Activated naive CD4-positive, alpha-beta T cell treated with anti-CD3 and anti-CD28 coated beads, Interleukin-2, amount 50 U/mL, for 72 hours (primary cell): ENCODE measurements at places on chromosomes 3 and 15. TPM values are rescaled to one million over a fixed set of nuclear protein-coding genes. Genes with fewer than 3 reads are reported as not detected.

DNA sequence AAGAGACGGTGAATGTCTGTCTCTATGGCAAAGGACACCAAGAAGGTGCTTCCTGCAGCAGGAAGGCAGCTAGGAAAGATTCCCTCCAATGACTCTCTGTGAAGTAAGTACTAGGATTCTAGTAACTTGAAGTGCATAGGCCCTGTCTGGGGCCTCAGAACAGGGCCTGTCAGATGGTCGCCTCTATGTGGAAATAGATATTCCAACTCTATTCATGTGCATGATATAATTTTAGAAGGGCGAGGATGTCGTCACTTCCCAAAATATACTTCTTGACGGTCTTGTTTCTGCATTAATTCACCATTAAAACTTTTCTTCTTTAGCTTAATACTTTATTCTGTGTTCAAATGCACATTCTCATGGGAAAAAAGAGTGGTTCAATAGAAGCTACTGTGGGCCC is 167.0 kb downstream of the TLE3 start:
- DNase-seq = no peak

DNA sequence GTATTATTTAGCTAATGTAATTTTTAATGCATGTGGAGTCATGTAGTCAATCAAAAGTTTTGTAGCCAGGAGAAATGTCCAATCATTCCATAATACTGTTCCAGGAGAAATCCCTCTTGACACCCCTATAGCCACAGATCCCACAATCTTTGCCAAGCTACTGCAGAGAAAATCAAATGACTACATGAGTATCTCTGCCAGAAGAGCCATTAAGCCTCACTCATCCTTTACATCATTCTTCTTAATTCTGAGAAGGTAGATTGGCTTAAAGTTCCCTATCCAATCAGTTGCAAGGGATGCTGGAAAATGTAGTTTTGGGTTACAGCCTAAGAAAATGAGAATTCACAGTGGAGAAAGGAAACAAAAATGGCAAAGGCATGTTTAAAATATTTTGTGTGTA is 502.1 kb downstream of the ZBBX start:
- no peak for DNase-seq

DNA sequence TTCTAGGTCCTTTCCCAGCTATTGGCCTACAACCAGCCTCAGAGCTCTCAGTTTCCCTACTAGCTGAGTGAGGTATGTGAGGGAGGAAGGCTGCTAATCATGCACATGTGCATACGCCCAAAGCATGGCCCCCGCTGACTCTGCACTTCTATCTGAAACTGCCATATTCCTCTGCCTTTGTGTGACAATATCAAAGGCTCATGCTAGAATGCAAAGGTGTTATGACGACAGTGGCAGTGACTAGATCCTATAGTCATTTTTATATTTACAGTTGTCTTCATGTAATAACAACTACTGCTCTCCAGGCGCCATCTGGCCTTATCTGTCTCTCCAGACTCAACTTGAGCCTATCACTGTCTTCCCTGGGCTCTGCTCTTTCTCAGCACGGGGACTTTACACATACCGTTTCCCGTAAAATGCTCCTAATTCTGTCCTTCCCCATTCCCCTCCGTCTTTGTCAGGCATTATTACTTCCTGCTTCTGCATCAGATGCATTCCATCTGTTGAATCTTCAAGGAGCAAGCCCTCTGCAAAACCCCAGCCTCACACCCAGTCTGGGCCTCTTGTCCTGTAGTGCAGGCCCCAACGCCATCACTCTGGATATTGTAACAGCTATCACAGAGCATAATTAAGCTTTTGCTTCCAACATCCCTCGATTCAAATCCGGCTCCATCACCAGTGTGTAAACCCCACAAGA is 102.5 kb downstream of the PDCD6IP start:
- DNase-seq = no peak

GRCh38 chr3:124779116-124779515 is 48.9 kb downstream of the UMPS start:
- no peak for DNase-seq

GRCh38 chr3:148204131-148204530 is 493.6 kb upstream of the AGTR1 start:
- DNase-seq = no peak

DNA sequence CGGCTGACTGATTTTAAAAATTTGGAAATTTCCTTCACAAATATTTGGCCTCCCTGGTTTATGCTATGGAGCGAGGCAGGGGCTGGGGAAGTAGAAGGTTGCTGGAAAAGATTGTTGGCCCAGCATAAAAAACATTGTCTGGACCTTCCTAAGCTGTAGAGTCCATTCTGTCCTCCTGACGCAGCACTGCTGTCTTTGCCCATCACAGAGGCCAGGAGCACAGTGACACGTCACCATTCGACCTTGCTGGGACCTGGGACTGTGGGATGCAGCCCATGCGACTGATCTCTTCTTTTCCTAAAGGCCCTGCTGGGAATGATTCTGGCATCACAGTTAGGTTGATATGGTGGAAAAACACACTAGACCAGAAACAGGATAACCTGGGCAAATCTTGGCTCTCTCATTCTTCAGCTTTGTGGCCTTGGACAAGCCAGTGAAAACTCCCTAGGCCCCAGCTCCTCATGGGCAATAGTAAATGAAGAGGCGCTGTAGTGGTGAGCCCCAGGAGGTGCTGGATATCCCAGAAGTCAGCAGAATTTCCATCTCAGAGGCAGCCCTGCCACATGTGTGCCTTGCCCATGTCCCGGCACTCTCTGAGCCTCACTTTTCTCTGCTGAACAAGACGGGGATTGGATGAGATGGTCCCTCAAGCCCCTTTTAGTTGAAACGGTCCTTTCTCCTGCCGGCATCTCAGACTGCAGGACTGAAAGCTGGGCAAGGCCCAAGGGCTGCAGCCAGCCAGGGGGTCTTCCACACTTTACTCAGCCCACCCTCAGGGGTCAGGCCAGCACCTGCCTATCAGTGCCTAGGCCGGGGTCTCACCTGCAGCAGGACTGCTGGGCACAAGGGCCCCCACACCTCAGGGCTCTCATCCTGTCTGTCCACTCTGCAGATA is 69.6 kb downstream of the SENP2 start:
- DNase-seq = no peak

PPP1R14D gene
- total RNA-seq = not detected

EOMES gene
- 0.29 TPM for total RNA-seq

NR2F2 gene
- not detected for total RNA-seq

GOLGA8J gene
- total RNA-seq = 0.41 TPM

ONECUT1 gene
- not detected for total RNA-seq

VGLL3 gene
- total RNA-seq = 0.14 TPM
